Lower leg skin (tissue), 4 donors: ENCODE measurements at places on chromosomes 12 and 14. TPM values are rescaled to one million over a fixed set of nuclear protein-coding genes. Genes with fewer than 3 reads are reported as not detected.

Gene AQP6
- not detected for total RNA-seq

DNA sequence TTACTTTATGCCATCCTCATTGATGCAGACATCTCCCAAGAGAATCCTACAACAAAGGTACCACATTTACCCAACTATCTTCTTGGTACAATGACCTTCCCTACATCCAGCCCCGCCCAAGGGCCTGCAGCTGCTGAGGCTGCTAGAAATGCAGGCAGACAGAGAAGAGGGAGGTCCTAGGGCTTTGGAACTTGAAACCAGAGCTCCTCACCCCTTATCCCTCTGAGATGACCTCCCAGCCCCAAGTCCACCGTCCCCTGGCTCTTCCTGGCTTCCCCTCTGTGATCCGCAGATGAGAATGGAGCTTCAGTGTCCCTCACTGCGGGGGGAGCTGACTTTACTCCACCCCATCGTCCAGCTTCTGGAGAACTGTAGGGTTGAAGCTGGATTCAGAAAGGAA lies 1.6 kb upstream of the TNFRSF1A start:
- no peak for DNase-seq

Gene ZDHHC17
- 10.5 TPM for total RNA-seq

Gene KRT80
- total RNA-seq, result 349 TPM

DNA sequence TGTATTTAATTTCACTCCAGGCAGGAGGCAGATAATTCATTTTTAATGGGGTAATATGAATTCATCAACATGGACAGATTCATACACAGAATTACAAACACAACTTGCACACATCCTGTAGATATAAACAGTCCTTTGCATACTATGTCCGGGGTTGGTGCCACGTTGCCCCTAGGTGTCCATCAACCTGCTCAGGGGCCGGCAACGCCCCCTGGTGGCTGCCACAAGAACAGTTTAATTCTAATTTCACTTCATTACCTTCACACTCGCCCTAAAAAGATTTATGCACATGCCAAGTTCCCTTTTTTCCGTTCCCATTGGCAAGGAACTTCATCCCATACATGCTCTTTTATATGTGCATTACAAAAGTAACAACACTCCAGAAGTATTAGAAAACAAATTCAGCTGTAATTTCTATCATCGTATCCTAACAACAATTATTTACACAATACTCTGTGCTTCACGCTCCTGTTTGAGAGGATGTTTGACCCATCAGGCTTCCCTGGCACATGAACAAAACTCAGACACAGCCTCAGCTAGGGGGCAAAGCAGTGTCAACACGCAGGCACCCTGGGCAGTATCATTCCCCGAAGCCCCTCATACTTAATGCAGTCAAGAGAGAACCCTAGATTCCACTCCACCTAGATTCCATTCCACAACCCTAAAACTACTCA lies 15.5 kb downstream of the MANSC1 start:
- no peak for DNase-seq

- DNase-seq, result no peak
These were observed 102.1 kb downstream of the TMEM117 start for GRCh38 chr12:43937947-43938346.

- no peak for DNase-seq
These were observed 69.6 kb downstream of the SLC41A2 start for GRCh38 chr12:104888481-104888880.

Gene CCDC175
- not detected for total RNA-seq

Gene SLC5A8
- 0.42 TPM for total RNA-seq

DNA sequence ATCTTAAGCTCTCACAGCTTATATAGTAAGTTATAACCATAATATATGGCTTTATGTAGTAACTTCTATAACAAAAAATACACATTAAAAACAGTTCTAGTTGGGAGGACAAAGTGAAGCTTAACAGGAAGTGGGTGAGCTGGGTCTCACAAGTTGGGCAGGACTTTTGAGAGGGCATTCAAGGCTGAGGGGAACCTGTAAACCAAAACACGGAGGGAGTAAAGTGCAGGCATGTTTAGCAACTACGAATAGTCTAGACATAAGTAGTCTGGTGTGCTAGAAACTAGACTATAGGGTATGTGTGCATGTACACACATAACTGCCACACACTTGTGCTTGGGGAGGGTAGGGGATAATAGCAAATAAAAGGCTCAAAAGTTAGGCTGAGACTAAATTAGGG lies 14.2 kb upstream of the NEK9 start:
- no peak for DNase-seq

DNA sequence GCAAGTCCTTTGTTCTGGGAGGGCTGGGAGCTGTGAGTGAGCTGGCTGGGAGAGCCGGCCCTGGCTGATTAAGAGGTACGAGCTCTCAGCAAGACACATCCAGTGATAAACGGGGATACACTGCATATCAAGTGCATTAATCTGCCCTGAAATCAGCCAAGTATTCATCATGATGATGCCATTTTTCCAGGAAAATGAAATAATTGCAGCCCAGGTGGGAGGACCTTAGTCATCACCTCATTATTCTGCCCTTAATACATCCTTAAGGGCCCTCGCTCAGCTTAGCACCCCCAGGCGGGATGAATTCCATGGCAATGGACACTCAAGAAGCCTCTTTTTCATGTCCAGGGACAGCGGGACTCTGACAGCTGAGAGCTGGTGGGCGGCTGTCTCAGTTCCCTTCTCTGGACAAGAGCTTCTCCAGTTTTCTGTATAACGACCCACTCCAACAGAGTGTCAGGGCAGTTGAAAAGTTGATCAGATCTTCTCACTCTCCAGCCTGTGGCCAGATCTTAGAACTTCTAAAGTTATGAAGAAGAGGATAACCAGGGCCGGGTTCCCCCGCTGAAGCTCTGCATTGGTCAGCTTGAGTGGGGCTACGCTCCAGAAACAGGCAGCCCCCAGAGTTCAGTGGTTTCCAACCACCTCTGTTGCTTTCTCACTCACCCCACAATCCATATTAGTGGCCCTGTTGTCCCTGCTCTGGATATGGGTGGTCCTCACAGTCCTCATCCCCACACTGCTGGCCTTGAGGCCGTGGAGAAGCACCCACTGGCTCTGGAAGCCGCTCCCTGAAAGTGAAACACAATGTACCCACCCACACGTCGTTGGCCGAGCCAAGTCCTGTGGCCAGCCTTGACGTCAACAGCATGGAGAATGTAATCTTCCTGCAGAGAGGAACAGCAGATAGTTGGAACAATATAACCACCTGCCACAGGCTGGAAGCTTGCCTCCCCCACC lies 306.2 kb upstream of the DIO3 start:
- DNase-seq, result no peak

GRCh38 chr12:105939181-105939721 lies 199.5 kb downstream of the NUAK1 start:
- DNase-seq, result no peak

DNA sequence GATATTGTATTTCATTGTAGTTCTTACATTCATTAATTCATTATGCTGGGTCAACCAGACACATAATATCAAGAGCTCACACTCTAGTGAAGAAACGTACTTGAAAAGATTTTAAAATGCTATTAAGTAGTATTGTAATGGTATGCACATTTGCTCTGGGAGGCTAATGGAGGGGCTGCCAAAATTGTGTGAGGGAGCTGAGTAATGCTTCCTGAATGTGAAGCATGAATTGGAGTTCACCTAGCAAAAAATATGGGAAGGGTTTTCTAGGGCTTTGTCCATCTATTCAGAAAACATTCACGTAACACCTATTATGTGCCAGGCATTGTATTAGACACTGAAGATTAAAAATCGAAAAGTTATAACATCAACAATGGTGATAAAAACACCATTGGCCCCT lies 403.8 kb upstream of the PDE3A start:
- no peak for DNase-seq

Gene IL31
- total RNA-seq, result not detected

DNA sequence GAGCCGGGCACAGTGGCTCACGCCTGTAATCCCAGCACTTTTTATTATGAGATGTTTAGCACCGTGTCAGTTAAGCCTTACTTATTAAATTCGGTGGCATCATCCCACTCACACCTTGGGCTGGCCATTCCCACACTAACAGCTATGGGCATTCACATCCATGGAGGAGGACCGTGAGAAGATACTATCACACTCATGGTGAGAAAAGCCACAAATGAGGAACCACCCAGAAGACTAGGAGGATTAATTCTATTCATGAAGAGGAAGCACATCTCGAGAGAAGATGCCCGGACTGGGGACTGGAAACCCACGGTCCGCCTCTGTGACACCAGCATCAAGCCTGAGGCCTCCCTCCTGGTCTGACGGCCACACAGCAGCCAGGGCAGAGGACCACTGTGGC lies 4.9 kb downstream of the CDC42BPB start:
- no peak for DNase-seq

DNA sequence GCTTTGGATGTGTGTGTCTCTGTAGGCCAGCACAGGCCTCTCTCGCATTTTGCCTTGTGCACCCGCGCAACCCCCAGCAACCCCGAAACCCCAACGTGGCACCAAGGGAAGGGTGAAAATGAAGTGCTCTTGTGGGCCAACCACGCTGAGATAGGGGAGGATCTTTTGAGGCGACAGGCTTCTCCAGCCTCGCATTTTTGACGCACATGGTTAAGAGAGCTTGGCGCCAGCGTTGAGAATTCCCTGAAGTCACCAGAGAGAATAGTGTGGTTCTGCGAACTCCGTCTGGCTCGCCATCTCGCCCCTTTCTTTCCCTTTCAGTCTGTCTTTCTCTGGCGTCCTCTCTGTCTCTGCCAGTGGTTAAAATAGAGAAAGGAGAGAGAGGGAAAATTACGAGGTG lies 1.9 kb upstream of the TBX3 start:
- no peak for DNase-seq

Gene SLCO1A2
- not detected for total RNA-seq

DNA sequence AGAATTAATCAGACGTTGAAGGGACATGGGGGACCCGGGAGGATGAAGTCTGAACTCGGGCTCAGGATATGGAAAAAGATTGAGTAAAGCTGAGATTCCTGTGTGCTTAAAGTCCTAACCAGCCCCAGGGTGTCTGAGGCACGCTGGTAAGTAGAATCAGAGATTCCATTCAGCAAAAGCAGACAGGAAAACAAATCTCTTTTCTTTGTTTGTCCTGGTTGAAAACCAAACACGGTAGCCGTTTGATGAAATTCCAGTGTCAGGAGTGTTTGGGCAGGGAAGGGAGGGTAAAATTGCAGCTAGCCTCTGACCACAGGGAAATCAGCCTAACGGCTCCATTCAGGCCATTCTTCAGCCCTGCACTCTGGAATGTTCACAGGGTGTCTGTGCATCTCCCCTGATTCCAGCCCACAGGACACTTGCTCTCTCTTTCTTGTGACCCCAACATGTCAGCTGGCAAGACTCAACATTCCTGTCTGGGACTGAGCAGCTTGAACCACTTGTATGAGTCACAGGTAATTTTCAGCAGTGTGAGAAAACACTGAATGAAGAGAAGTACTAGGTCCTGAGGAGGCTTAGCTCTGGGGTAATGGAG lies 31.0 kb downstream of the NINJ2 start:
- DNase-seq, result no peak

DNA sequence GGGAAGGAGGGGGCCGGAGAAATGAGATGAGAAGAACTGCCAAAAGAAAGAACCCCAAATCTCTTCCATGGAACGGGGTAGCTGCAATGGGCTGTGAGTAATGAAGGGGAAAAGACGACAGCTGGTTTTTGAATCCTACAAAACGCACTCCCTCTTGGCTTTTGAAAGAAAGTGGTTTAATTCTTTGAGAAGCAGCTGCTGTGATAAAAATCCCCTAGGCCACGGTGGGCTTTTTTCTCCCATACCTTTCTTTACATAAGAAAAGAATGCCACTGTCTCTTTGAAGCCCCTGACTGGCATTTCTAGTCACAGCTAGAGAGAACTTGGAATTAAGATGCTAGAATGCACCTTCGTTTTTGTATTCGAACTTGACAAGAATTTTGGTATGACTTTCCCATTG lies 486.1 kb downstream of the GLT1D1 start:
- no peak for DNase-seq

- no peak for DNase-seq
These were observed 132.7 kb downstream of the MSRB3 start for GRCh38 chr12:65411171-65411570.

GRCh38 chr12:67498991-67499390 lies 149.6 kb upstream of the DYRK2 start:
- DNase-seq, result no peak

DNA sequence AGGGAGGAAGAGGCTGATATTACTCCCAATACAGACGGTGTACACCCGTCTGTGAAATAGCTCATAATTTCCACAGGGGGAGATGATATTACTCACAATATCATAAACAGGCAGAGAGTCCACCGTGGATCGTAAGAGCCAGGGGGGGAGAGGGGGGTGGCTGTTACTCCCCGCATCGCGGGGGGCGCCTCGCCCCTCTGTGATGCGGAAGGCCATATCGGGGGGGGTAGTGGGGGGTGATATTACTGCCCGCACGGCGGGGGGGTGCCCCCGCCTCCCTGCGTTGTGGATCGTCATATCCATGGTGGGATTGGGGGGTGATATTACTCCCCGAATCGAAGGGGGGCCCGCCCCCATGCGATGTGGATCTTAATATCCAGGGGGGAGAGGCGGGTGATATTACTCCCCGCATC lies 91.9 kb downstream of the FRMD6 start:
- no peak for DNase-seq

Gene AGAP2
- 0.55 TPM for total RNA-seq

DNA sequence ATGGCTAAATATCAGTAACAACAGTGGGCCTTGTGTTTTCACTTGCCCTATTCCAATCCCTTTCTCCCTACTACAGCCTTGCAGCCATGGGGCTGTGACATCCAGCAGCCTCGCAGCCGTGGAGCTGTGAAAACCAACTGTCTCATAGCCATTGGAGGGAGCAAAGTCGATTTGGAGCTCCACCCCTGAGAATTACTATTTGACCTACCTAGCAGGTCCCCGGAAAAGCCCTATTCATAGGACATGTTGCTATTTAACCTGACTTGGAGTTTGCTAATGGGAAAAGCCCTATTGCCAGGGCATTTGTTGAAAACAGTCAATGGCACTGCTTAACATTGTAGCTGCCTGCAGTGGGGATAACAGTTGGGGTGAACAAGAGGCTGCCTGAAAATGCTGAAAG lies 33.3 kb downstream of the ERG28 start:
- no peak for DNase-seq

Gene TCL1A
- total RNA-seq, result not detected

- DNase-seq, result no peak
These were observed 160.4 kb upstream of the NOS1 start for GRCh38 chr12:117521867-117522266.

DNA sequence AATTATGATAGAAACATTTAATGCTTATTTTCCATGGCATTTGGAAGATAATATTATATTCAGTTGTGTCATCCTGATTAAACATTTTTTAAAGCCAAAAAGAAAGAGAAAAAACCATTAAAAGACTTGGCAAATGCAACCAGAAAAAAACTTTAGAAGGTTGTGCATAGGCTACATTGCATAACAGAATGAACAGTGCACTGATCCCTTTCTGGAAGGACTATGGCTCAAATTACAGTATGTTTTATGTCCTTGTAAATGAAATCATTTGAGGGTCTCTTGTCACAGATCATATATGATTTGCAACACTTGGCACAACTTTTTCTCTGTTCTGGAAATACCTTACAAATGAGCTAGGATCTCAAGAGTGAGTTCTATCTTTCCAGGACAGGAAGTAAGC lies 275.2 kb upstream of the FLRT2 start:
- no peak for DNase-seq

- DNase-seq, result no peak
These were observed 1212.0 kb downstream of the GALC start for GRCh38 chr14:86780876-86781510.
